8988T (cell line): ENCODE measurements at places on chromosomes 6 and 20.

DNA sequence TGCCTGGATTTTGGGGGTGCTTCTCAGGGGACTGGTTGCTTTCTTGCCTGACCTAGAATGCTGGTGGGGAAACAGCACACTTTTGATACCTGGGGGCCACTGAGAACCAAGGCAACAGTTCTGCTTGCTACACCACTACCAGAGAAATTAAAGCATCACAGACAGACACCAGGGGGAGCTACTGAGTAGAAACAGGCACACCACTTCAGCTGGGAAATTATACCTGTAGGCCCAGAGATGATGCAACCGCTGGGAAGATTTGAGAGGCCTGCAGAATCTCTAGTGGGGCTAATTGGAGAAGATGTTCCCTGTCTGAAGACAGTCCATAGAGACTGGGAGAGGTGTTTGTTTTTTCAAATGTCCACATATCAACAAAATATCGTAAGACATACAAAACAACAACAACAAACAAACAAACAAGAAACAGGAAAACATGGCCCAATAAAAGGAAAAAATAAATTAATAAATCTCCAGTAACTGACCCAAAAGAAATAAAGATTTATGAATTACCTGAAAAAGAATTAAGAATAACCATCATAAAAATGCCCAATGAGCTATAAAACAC lies 129.4 kb upstream of the RIN2 start:
- no peak for DNase-seq

- peak; percentile 12 for DNase-seq
Measured at GRCh38 chr6:33978412-33979150, 167.3 kb downstream of the GRM4 start.

DNA sequence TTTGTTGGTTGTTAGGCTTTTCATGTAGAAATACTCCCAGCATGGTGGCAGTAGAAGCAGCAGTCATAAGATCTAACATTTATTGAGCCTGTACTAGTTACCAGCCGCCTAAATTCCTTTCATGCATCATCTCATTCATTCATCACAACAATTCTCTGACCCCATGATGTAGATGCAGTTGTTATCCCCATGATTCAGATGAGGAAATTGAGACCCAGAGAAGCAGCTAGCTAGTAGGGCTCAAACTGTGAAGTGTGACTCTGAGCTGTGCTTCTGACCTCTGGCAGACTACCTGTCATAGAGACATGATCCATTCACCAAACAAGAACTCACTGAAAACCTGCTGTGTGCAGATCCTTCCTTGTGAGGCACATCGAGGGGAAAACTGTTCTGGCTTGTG lies 16.9 kb downstream of the RREB1 start:
- DNase-seq, result no peak

DNA sequence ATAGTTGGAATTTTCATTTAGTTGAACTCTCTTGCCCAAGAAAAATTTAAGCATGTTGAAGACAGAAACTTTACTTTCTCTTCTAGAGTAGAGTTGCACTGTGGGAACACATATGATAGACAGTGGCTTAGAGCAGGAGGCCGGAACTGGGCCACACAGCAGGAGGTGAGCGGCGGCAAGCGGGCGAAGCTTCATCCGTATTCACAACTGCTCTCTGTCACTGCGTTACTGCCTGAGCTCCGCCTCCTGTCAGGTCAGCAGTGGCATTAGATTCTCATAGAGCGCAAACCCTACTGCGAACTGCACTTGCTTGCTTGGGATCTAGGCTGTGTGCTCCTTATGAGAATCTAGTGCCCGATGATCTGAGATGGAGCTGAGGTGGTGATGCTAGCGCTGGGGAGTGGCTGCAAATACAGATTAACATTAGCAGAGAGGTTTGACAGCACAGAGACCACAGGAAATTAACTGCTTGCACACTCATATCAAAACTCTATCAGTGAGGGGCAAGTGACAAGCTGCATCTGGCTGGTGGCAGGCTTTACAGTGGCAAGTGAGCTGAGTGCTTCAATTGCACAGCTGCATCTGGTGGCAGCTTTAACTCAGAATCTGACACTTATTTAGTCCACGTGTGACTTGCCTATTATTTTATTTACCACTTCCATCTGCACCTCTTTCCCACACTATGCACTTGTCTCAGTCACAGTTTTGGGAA lies 174.9 kb upstream of the C6orf118 start:
- DNase-seq, result no peak
